ENCODE measurements at places on chromosomes 12 and 14.

DNA sequence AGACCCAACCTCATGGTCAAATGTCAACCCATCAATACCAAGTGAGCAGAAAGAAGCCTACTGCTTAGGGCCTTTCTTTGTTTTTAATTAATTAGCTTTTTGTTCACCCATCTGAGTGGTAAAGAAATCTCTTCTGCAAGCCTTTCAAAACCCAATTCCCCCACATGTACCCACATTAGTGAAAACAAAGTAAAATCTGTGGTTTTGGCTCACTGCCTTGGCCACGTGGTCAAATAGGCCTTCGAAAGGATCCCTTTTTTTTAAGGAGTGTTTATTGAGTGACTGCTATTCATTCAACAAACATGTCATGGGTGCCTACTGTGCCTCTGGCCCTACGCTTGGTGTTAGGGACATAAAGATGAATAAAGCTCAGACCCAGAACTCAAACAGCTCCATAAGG lies 160.1 kb downstream of the NUAK1 start:
- DNase-seq, result no peak

GRCh38 chr12:24975425-24975824 lies 26.5 kb upstream of the BCAT1 start:
- no peak for DNase-seq

DNA sequence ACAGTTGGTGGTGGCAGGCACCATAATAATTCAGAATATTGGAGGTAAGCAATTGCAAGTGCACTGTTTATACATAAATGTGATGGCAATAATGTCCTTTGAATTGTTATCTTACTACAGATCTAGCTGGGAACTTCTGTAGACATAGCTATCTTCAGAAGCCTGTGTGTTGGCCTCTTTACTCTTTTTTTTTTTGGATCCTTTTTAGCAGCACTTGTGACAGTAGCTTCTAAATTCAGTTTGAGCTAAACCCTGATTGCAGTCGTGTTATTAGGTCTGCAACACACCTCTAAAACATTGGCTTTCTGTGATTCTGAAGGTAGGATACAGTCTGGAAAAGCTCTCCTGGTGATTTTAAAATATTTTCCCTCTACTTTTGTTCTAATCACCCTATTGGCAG lies 38.5 kb downstream of the SLC38A6 start:
- no peak for DNase-seq

- no peak for DNase-seq
Observed at GRCh38 chr12:107571492-107571891, 114.1 kb upstream of the PWP1 start.

GRCh38 chr14:29442696-29443095 lies 485.0 kb downstream of the PRKD1 start:
- DNase-seq, result no peak

- DNase-seq, result no peak
Observed at GRCh38 chr14:91238085-91238484, 6.4 kb downstream of the GPR68 start.

- DNase-seq, result no peak
Observed at GRCh38 chr12:98893126-98893674, 248.1 kb downstream of the APAF1 start.

DNA sequence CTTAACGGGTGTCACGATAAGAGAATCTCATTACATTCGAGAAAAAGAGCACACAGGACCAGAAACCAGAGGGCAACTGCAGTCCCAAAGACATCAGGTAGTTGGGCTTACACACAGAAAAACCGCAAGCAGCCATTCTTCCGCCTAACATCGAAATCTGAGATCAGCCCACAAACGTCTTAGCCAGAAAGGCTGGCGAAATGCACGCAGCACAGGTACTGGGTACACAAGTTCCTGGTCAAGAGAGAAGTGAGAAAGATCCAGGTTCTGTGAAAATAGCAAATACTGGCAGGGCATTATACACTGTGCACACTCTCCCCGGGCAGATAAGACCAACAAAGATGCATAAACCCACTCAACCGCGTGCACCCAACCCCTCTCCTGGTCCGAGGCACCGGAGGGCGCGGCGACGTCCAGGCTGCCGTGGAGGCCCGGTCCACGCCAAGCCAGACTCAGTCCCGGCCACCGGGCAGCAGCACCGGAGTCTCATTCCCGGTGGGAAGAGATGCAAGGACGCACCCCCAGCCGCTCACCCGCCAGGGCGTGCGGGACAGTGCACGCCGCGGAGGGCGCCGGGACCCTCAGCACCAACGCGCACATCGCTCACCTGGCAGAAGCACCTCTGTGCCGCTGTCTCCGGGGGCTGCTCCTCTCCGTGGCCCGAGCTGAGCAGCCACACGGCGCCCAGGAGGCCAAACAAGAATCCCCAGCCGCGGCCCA lies 437 bp downstream of the ERO1A start:
- DNase-seq, result peak; percentile 13

GRCh38 chr12:40647651-40648050 lies 44.6 kb upstream of the CNTN1 start:
- DNase-seq, result no peak

GRCh38 chr12:52552055-52552454 lies 890 bp downstream of the KRT71 start:
- no peak for DNase-seq

Data from stimulated activated CD8-positive, alpha-beta memory T cell treated with anti-CD3 and anti-CD28 coated beads, Interleukin-2, amount 100 ng/mL, for 1 hour (primary cell).